ENCODE measurements at places on chromosomes 7 and 10.

- no peak for DNase-seq
Observed at GRCh38 chr7:66837007-66837406, 84.0 kb upstream of the TMEM248 start.

DNA sequence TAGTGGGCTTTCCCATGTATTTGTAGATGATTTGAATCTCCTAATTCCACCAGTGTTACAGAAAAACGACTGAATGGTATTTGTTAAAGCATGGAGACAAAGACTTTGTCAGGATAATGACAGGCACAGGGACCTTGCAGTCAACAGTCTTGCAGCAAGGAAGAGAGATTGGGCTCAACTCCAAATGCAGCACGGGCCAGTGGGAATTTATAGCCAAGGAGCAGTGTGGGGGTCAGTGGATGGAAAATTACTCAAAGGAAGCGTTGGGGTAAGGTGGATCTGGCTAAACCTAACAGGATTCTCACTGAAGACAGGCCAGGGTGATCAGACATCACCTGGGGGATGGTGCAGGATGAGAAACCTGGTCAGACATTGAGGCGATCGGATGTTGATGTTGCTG lies 24.3 kb downstream of the CPVL start:
- DNase-seq: no peak

DNA sequence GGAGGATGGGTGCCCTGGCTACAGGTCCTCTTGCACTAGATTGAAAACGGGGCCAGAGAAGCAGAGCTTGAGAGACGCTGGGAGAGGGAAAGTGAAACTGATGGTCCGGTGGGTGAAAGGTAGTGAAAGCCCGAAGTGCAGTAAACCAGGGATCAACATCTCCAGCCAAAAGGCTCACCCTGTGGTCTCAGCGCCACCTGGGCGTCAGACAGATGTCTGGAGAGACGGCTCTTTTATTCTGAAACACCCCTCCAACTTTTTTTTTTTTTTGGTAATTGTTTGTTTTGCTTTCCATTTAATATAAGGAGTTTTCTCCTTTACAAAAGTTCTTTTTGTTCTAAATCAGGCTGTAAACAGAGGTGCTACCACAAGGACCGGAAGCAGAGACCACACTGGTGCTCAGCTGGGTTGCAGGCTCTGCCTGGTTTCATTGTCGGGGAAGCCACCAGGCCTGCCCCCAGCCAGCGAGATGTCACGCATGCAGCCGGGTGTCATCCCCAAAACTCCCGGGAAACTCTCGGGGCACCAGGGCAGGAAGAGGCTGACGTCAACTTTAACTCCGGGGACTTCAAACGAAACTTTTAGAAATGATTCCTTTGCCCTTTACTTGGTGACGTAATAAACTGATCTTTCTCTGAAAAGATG lies 11.2 kb downstream of the IL2RA start:
- peak; percentile 77 for DNase-seq

GRCh38 chr10:113767222-113767621 lies 15.7 kb downstream of the PLEKHS1 start:
- DNase-seq: no peak

- DNase-seq: no peak
Observed at GRCh38 chr7:137880432-137880831, 33.7 kb upstream of the DGKI start.

DNA sequence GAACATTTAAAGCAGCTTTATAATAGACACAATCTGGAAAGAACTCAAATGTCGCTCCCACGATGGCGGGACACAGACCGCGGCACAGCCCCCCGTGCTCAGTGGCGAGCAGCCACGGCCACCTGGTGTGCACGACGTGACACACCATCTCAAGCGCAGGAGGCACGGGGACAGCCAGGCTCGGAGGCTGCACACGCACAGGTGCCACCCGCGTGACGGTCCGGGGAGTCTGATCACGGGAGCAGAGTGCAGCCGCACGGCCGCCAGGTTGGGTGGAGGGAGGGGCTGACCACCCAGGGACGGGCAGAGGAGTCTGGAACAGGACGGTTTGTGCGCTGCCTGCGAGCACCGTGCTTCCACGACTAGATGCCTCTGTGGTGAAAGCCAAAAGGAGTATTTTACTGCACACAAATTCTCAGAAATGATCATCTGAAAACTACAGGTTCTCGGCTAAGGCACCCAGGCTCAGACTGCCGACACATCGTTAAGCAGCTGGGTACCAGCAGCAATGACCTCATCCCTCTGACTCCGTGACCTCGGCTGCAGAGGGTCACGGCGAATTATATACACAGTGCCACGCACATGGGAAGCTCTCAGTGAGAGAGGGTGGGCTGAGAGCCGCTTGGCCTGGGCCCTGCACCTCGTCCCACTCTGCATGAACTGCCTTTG lies 7.5 kb upstream of the GPER1 start:
- DNase-seq: no peak

DNA sequence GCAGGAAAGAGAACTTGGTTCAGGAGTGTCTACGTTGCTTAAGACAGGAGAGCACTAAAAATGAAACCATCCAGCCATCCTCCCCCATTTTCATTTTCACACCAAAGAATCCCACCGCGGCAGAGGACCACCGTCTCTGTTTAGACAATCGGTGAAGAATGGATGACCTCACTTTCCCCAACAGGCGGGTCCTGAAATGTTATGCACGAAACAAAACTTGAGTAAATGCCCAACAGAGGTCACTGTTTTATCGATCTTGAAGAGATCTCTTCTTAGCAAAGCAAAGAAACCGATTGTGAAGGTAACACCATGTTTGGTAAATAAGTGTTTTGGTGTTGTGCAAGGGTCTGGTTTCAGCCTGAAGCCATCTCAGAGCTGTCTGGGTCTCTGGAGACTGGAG lies 1.4 kb upstream of the IL6 start:
- DNase-seq: no peak

DNA sequence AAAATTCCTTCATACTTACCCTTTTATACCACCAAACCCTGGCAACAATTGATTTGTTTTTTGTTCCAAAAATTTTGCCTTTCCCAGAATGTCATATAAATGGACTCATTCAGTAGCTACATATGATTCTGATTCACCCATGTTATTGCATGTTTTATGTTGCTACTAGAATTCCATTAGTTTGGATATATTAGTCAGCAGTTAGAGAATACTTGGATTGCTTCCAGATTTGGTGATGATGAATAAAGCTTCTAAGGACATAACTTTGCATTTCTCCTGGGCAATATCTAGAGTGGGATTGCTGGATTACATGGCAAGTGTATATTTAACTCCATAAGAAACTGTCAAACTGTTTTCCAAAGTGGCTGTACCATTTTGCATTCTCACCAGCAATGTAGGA lies 806.9 kb downstream of the DNAJB9 start:
- DNase-seq: no peak

- DNase-seq: no peak
Observed at GRCh38 chr7:2843711-2844152, 376 bp downstream of the GNA12 start.
